Muscle of back (tissue), 13 donors: ENCODE measurements at places on chromosomes 2 and 18.

- DNase-seq = no peak
Observed at GRCh38 chr18:36903215-36903928, 74.4 kb downstream of the KIAA1328 start.

GRCh38 chr2:224403657-224404056 lies 1.8 kb upstream of the FAM124B start:
- no peak for DNase-seq

- peak; percentile 73 for DNase-seq
Observed at GRCh38 chr2:7119132-7119835, 202.1 kb downstream of the RNF144A start.

- no peak for DNase-seq
Observed at GRCh38 chr18:10130606-10131005, 216.8 kb downstream of the VAPA start.

DNA sequence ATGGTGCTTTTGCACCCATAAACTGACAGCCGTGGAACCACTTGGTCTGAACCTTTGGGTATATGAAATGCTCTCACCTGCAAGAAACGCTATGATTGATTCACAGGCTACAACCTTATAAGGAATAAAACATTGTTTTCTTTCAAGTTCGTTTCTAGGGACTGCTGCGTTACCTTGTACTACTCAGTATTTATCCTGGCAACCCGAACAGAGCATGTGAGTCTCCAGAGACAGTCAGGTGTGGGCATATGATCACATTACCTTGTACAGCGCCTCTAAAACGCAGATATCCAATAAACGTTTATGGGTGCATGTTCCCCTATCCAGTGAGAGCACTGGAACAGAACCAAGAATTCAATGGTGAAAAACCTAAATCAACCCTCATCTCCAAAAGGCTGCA lies 1.7 kb downstream of the CCBE1 start:
- DNase-seq = no peak

DNA sequence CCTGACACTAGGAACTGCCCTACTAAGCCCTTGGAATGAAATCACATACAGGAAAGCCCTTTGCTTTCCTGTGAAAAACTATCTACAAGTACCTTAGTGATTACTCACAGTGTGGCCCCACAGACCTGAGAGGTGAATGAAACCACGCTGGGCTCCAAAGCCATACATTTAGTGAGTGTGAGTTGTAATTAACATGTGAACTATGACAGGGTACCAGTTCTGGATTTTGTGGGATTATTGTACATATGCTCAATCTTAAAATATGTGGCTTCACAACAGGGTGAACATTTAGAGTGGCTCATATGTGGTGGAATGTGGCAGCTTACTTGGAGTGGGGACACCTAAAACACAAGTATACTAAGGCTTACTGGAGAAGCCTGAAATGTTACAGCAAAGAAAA lies 12.3 kb downstream of the KCTD1 start:
- DNase-seq = no peak

- no peak for DNase-seq
Observed at GRCh38 chr2:120391911-120392665, 46.2 kb downstream of the INHBB start.

DNA sequence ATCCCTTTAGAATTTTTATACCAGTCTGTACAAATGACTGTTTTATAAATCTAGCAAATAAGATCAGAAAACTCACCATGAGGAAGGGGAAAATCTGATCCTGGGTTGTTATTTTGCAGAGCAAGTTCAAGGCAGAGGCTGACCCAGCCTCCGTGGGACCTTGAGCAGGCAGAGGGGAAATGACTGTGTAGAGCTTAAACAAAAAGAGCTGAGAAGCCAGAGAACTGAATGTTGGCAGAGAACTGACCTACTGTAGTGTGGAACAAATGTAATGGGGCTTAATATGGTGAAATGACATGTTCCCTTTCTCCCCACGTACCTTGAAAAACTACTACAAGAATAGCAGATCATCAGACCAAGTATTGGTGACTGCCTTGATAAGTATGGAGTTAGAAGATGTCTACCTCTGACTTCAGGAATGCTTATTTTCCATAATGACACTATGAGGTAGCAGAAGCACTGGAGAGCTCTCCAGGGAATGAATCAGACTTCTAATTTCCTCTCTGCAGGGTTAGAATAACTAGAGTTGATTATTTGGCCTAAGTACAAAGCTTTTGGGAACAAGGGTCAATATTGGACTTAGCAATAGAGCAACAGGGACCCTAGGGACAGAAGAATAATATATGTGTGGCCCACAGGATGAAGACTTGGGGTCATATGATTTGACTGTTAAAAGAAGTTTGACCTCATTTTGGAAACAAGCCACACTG lies 304.4 kb downstream of the CCDC178 start:
- DNase-seq = no peak

DNA sequence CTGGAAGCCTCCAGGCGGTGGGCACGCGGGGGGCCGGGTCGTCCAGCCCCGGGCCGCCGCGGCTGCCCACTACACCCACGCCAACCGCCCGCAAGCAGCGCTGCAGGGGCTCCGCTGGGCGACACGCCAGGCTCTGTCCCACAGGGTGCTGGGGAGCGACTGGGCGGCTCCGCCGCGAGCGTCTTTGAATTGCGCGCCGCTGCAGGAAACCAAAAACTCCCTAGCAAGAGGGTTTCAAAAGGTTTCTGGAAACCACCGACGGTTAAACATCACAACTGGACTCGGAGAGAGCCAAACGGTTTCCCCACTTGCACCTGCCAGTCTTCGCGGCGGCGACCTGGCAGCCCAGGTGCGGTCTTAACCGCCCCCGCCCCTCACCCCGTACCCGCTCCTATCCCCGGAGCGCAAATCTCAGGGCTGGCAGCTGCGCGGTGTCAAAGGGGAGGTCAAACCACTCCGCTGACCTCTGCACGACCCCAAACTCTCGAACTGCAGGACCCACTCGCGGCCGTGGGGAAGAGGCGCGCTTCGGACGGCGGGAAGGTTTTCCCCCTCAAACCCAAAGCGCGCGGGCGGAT lies 1.0 kb downstream of the CXCR4 start:
- DNase-seq = no peak

DNA sequence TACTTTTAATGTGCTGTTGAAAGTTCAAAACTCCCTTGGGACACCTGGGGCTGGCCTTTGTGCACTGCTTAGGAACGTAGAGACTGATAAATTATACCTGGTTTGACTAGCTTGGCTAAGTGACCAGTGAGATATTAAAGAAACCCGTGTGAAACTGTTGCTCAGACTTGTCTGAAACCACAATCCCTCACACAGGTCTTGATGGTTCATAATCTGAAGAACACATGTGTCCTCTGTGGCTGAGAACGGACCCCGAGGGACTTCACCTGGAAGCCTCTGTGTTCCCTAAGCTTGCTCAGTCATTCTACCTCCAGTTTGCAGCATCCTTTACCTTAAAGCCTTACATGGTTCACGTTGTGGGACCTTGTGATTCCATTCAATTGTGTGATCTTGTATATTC lies 218.8 kb downstream of the CBLN2 start:
- no peak for DNase-seq

GRCh38 chr2:107338059-107338458 lies 452.1 kb upstream of the ST6GAL2 start:
- DNase-seq = no peak

DNA sequence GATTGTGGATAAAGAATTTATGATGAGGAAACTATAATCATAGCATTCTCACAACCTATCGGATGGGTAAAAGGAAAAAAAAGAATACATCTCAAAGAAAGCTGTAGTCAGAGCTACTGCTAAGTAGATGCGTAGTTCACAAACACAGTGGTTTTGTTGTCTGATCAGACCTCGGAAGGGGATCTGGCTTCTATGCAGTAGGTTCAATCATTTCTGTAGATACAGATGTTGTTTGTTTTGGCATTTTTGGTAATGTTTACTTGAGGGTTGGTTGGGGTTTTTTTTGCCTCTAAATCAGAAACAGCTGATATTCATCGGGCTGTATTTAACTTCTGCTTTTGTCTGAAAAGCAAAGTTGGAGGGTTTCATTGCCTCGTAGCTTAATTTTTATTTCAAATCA lies 42.1 kb downstream of the NPAS2 start:
- no peak for DNase-seq

GRCh38 chr2:189545418-189545817 lies 35.2 kb downstream of the SLC40A1 start:
- peak; percentile 62 for DNase-seq

- peak; percentile 45 for DNase-seq
Observed at GRCh38 chr2:172285010-172285621, 142.3 kb upstream of the ITGA6 start.

DNA sequence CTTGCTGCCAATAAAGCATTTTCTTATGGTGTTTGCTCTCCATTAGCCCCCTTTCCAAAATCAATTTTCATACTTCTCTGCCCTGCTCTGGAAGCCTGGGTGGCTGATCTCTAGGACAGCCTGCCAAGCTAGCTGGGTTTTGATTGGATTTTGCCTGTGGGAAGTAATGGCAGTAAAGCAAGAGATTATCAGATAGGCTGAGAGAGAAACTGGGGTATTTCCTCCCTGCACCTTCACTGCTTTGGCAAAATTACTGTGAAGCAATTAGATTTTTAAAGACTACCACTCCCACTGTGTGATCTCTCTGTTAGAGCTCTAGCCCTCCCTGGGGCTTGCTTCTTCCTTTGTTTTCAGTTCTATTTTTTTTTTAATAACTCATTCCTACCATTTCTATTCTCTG lies 223.8 kb downstream of the DLGAP1 start:
- DNase-seq = no peak

- DNase-seq = no peak
Observed at GRCh38 chr2:104769096-104769495, 84.8 kb upstream of the POU3F3 start.

GRCh38 chr18:13223311-13224143 lies 5.0 kb downstream of the LDLRAD4 start:
- no peak for DNase-seq

- no peak for DNase-seq
Observed at GRCh38 chr2:39381653-39382052, 55.4 kb downstream of the MAP4K3 start.

GRCh38 chr2:21687589-21687988 lies 563.8 kb downstream of the TDRD15 start:
- no peak for DNase-seq

- DNase-seq = no peak
Observed at GRCh38 chr18:80200171-80200931, 47.0 kb downstream of the PARD6G start.

GRCh38 chr2:64029116-64029665 lies 10.0 kb upstream of the VPS54 start:
- no peak for DNase-seq

DNA sequence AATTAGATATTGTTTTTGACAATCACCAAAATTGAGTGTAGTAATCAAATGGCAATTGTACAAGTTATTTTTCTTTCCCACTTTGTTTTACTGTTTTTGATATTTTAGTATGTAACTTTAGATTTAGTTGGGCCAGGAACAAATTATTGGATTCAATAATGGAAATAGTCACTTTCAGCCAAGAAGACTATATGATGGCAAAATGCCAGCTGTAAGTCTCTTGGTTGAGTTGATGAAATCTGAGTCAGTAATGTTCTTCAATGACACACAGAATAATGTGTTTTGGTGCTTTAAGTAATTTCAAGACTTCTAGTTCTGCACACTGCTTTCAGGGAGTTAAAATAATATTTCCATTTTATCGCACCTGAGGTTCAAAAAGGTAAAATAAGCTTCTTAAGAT lies 2022.0 kb upstream of the CELF4 start:
- DNase-seq = peak; percentile 82

DNA sequence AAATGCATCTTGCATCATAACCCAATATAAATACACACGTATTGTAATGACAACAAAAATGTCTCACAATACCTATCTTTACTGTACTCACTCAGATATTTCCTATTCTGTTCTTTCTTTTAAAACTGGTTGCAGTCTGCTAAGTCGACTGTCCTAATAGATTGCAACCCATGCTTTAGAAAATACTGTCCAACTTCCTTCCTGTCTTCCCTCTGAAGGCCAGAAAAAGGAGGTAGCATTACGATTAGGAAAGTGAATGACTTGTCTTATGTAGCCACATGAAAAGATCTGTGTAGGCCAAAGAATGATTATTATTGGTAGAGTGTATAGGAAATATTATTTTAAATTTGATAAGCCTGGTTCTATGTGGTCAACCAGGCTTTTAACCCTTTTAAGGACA lies 134.1 kb downstream of the FAM210A start:
- no peak for DNase-seq

GRCh38 chr2:207260947-207261346 lies 95.2 kb upstream of the KLF7 start:
- DNase-seq = no peak

DNA sequence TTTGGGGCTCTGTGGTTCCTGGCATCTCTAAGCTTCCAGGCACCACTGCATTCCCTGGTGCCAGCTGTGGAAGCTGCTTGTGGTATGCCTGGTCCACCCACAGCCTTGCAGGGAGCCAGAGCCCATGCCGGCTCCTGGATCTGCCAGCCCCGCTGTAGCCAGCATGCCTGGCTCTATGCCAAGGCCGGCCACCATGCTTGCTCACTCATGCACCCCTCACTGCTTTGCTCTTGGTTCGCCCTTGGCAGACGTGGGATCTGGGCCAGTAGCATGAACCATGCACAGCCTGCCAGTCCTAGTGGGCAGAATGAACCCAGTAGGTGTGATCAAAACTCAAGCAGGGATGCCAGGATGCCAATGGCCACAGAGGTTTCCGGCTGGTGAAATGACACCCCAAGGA lies 634.2 kb upstream of the TMEFF2 start:
- no peak for DNase-seq

DNA sequence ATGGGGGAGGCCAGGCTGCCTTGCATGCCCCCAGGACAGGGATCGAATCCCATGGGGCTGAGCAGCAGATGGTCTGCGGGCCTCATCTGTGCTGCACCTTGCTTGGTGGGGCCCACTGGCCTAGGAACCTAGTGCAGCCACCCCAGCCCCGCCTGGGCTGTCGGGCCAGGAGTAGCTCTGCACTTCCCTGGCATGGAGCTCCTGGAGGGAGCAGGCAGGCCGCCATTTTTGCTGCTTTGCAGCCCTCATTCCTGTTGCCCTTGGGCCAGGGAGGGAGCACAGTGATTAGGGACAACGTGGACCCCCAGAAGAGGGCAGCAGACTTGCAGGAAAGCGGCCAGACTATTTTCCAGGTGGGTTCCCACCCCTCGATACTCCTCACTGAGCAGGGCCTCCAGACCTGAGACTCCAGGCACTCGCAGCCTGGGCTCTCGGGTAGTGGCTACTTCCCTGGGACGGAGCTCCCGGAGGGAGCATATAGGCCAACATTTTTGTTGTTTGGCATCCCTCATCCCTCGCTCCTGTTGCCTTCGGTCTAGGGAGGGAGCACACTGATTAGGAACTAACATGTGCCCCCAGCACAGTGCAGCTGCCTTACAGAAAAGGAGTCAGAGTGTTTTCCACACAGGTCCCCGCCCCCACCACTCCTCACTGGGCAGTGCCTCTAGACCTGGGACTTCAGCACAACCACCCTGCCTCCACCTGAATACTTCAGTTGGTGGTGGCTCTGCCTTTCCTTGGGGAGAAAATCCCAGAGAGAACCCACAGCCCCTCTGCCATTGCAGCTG lies 99.5 kb downstream of the MAIP1 start:
- no peak for DNase-seq

DNA sequence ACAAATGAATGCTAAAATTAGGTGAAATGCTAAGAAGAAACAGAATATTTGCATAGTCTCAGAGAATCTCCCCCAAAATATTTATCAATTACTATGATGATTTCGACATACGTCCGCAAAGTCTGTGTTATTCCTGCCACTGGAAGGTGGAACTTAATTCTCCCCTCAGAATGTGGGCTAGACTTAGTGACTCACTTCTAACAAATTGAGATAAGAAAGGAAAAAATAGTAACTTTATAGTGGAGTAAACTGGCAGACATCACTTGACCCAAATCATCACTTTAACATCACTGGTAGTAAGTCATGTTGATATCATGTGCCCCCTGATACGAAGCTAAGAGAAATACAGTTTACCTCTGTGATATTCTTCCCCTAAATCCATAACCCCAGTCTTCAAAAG lies 23.5 kb downstream of the HADHB start:
- DNase-seq = no peak
